ENCODE measurements at places on chromosomes 4 and X. TPM values are rescaled to one million over a fixed set of nuclear protein-coding genes. Genes with fewer than 3 reads are reported as not detected.

DNA sequence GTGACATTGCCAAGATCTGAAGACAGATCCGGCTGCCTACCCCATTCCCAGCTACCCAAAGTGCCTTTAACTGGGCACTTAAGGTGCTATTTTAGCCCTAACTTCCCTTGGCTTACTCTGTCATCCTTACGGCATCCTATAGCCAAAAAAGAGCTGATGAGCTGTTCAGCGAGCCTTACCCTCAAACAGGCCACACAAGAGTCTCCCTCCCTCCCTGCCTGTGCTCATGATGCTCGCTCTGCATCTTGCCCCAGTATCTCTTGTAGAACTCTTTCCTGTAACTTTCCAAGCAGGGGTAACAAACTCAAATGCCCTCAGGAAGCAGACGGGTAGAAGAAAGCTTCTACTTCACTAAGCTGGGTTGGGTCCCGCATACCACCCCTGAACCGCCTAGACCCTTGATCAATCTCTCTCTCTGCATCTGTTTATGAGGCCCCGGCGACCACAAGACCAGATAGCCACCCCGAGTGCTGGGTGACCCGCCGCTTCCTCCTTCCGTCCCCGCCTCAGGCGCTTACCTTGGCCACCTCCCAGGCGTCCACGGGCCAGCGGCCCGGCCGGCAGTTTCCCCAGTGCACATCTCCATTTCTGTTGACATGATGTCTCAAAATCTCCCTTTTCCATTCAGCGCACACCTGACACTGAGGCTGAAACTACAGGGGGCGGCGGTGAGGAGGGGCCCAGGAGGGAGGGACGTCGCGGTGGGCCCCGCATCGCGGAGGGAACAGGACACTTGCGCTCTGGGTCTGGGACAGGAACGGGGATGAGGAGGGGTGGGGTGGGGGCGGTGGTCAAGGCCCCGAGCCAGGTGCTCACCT, 663 bp downstream of the CXorf38 start:
- H3K36me3 ChIP-seq, result peaks cover 23% of the 10 kb centered on the region
- peaks cover 19% of the 10 kb centered on the region for H3K4me1 ChIP-seq
- H3K4me3 ChIP-seq, result peak overlapping the region; percentile 87
- peak; percentile 53 for DNase-seq
- H3K27ac ChIP-seq, result peak overlapping the region; percentile 92

- H3K36me3 ChIP-seq, result no peaks in the 10 kb centered on the region
- H3K4me3 ChIP-seq, result peak overlapping the region; percentile 86
- peak; percentile 29 for DNase-seq
Observed at GRCh38 chr4:42150653-42151567, 1.5 kb downstream of the BEND4 start.

DNA sequence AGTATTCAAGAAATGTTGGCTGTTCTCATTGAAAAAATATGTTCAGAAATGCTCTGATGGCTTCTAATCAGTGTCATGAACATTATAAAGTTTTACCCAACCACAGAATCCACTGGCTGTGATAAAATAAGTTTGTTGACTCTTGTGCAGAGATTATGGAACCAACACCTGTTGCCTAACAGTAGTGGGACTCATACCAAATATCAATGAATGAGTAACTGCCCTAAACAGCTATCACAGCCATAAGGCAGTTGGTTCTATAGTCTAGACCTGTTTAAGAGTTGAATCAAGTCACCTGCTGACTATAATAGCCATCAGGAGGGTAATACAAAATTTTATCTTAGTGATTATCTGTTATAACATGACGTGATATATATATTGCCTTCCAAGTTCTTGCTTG, 168.3 kb downstream of the ATOH1 start:
- no peaks in the 10 kb centered on the region for H3K4me1 ChIP-seq
- no peaks in the 10 kb centered on the region for H3K27me3 ChIP-seq
- DNase-seq, result no peak
- H3K27ac ChIP-seq, result no peak overlapping the region
- no peaks in the 10 kb centered on the region for H3K36me3 ChIP-seq

GRCh38 chrX:145687146-145687545, 130.5 kb upstream of the SLITRK2 start:
- H3K27me3 ChIP-seq, result no peaks in the 10 kb centered on the region
- H3K36me3 ChIP-seq, result no peaks in the 10 kb centered on the region
- no peak overlapping the region for H3K4me3 ChIP-seq
- no peak overlapping the region for H3K27ac ChIP-seq
- no peaks in the 10 kb centered on the region for H3K4me1 ChIP-seq
- no peak for DNase-seq

NAA10 gene
- total RNA-seq, result 84.3 TPM

DNA sequence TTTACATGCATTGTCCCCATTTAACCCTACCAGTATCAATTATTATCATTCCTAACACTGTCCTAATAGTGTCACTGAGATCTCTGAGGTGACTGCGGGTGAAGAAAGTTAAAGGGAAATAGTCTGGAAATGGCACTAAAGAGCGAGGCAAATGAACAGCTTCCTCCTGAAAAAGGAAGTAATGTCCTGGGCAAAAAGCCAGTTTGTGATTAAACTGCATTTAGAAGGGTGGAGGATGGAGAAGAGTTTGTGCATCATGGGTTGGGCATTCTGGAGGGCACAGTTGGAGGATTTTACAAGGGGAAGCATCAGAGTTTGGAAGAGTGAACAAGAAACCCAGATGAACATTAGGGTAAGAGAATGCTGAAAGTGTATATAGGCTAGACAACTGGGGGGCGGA, 60.5 kb upstream of the SLC25A4 start:
- no peaks in the 10 kb centered on the region for H3K4me1 ChIP-seq
- H3K27ac ChIP-seq, result no peak overlapping the region

- H3K4me3 ChIP-seq, result peak overlapping the region; percentile 28
- H3K4me1 ChIP-seq, result no peaks in the 10 kb centered on the region
- no peak for DNase-seq
- no peaks in the 10 kb centered on the region for H3K36me3 ChIP-seq
- peaks cover 31% of the 10 kb centered on the region for H3K27me3 ChIP-seq
Observed at GRCh38 chrX:9786798-9787635, 788 bp downstream of the SHROOM2 start.

SSX2 gene
- not detected for total RNA-seq

- H3K36me3 ChIP-seq, result no peaks in the 10 kb centered on the region
- H3K27ac ChIP-seq, result no peak overlapping the region
- no peak for DNase-seq
- no peak overlapping the region for H3K4me3 ChIP-seq
- peaks cover 8% of the 10 kb centered on the region for H3K27me3 ChIP-seq
Observed at GRCh38 chr4:121791481-121791880, 9.6 kb upstream of the EXOSC9 start.

DNA sequence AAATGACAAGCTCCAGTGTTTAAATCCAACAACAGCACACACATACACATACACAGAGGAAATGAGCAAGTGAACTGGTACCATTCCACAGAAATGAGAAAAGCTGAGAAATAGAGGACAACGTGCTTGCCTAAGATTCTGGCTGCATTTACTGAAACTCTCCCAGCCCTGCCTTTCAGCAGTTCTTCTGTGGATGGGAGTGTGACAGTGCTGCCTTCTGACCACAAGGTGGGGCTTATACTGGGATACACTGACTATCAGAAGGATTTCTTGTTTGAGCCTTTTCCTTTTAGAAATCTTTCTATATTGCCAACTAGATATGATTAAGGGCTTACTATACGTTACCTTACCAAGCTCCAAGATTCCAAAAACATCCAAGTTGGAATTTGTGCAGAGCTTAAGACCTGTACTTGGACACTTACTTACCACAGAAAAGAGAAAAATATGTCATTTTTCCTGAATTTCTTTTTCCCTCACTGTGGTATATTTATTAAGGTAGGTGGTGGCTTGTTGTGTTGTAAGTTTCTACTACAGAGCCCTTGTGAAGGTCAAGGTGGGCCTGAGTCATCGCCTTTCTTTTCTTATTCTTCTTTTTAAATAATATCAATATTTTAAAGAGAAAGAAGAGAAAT, 10.7 kb upstream of the CXCL8 start:
- no peaks in the 10 kb centered on the region for H3K36me3 ChIP-seq
- no peak for DNase-seq
- H3K4me1 ChIP-seq, result no peaks in the 10 kb centered on the region
- H3K27me3 ChIP-seq, result peaks cover 1% of the 10 kb centered on the region

IL13RA1 gene
- total RNA-seq, result 0.62 TPM

GRCh38 chr4:152258391-152258790, 277.5 kb downstream of the FBXW7 start:
- H3K36me3 ChIP-seq, result peaks cover 1% of the 10 kb centered on the region
- peaks cover 16% of the 10 kb centered on the region for H3K4me1 ChIP-seq
- H3K27me3 ChIP-seq, result peaks cover 2% of the 10 kb centered on the region
- no peak for DNase-seq
- H3K27ac ChIP-seq, result no peak overlapping the region

GUCY1A1 gene
- total RNA-seq, result not detected

FOXR2 gene
- not detected for total RNA-seq

IGBP1 gene
- total RNA-seq, result 52.8 TPM

GRCh38 chrX:38561951-38562719, 793 bp downstream of the TSPAN7 start:
- DNase-seq, result no peak
- H3K4me1 ChIP-seq, result peaks cover 2% of the 10 kb centered on the region
- H3K27ac ChIP-seq, result no peak overlapping the region
- H3K36me3 ChIP-seq, result no peaks in the 10 kb centered on the region
- peaks cover 20% of the 10 kb centered on the region for H3K27me3 ChIP-seq
- H3K4me3 ChIP-seq, result peak overlapping the region; percentile 83

- no peak for DNase-seq
- peaks cover 2% of the 10 kb centered on the region for H3K4me1 ChIP-seq
- H3K36me3 ChIP-seq, result no peaks in the 10 kb centered on the region
- no peak overlapping the region for H3K4me3 ChIP-seq
- H3K27me3 ChIP-seq, result peaks cover 23% of the 10 kb centered on the region
Observed at GRCh38 chr4:109125084-109125483, 177.4 kb downstream of the COL25A1 start.

GRCh38 chr4:113645771-113646441, 115.6 kb downstream of the CAMK2D start:
- H3K4me1 ChIP-seq, result peaks cover 14% of the 10 kb centered on the region
- no peak overlapping the region for H3K4me3 ChIP-seq
- no peak overlapping the region for H3K27ac ChIP-seq
- no peak for DNase-seq

DNA sequence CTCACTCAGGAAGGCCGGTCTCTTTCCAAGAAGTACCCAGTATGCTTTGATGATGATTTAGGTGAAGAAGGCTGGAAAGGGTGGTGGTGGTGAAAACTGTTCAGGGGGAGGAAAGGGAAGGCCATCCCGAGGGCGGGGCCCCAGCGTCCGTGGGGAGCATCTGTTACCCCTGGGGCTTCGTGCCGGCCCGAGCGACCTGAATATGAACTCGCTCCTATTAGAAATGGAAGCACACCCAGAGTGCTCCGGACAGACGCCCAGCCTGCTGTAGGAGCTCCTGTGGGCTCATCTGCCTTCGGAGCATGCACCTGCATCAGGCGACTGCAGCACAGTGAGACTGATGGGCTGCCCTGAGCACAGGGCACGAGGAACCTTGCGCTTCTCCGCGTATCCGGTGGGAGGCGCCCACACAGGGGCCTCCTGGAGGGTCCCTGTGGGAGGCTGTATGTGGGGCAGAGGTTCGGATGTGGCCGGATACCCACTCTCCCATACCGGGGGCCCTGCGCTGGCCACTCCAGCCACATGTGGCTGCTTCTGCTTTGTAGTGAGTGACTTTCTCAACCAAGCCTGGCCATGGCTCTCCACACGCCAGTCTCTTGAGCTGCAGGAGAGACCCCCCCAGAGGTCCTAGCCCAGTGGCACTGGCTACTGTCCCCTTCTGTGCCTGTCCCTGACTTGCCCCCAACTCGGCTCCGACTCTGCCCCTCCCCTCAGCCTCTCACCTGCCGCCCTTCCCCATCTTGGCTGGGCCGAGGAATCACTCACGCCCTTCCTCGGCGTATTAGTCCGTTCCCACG, 36.7 kb downstream of the FGFRL1 start:
- H3K27me3 ChIP-seq, result peaks cover 14% of the 10 kb centered on the region
- no peak overlapping the region for H3K4me3 ChIP-seq
- H3K4me1 ChIP-seq, result peaks cover 2% of the 10 kb centered on the region
- peak; percentile 26 for DNase-seq

- H3K4me1 ChIP-seq, result no peaks in the 10 kb centered on the region
- no peak overlapping the region for H3K27ac ChIP-seq
- no peaks in the 10 kb centered on the region for H3K36me3 ChIP-seq
- H3K4me3 ChIP-seq, result no peak overlapping the region
- no peak for DNase-seq
- peaks cover 15% of the 10 kb centered on the region for H3K27me3 ChIP-seq
Observed at GRCh38 chr4:140268186-140268841, 105.1 kb upstream of the SCOC start.

- H3K4me1 ChIP-seq, result no peaks in the 10 kb centered on the region
- no peak overlapping the region for H3K4me3 ChIP-seq
- no peak for DNase-seq
Observed at GRCh38 chrX:87409113-87409841, 108.3 kb upstream of the KLHL4 start.

- DNase-seq, result no peak
- H3K4me3 ChIP-seq, result no peak overlapping the region
- peaks cover 10% of the 10 kb centered on the region for H3K36me3 ChIP-seq
- no peak overlapping the region for H3K27ac ChIP-seq
- no peaks in the 10 kb centered on the region for H3K27me3 ChIP-seq
Observed at GRCh38 chrX:130726661-130727060, 176.3 kb downstream of the ENOX2 start.

MBTPS2 gene
- 8.1 TPM for total RNA-seq

- H3K4me3 ChIP-seq, result no peak overlapping the region
- no peaks in the 10 kb centered on the region for H3K27me3 ChIP-seq
- no peak overlapping the region for H3K27ac ChIP-seq
- H3K4me1 ChIP-seq, result no peaks in the 10 kb centered on the region
- no peak for DNase-seq
- H3K36me3 ChIP-seq, result no peaks in the 10 kb centered on the region
Observed at GRCh38 chr4:19317377-19317776, 934.3 kb upstream of the SLIT2 start.

DNA sequence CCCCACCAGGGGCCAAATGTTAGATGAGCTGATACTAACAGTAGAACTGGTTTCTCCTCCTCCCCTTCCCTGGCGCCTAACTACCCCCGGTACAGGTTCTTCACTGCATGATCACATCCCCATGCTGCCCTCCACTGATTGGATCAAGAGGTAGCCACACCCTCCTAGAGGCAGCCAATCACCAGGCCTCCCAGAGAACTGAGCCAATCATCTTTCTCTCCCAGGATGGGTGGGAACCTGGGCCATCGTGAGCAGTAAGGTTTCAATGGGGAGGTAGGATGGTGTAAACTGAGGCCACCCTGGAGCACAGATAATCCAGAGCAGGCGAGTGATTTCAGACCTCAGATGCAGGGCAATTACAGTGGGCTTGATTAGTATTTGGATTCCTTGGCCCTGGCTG, 64.2 kb downstream of the PPP2R2C start:
- H3K4me1 ChIP-seq, result peaks cover 1% of the 10 kb centered on the region
- H3K27me3 ChIP-seq, result peaks cover 25% of the 10 kb centered on the region
- H3K36me3 ChIP-seq, result no peaks in the 10 kb centered on the region

SPACA5 gene
- not detected for total RNA-seq

GRCh38 chr4:134189949-134190348, 11.6 kb downstream of the PABPC4L start:
- no peak overlapping the region for H3K4me3 ChIP-seq
- H3K27ac ChIP-seq, result no peak overlapping the region
- no peaks in the 10 kb centered on the region for H3K4me1 ChIP-seq
- no peak for DNase-seq
- H3K27me3 ChIP-seq, result no peaks in the 10 kb centered on the region

- H3K27ac ChIP-seq, result no peak overlapping the region
- H3K36me3 ChIP-seq, result no peaks in the 10 kb centered on the region
- H3K27me3 ChIP-seq, result peaks cover 4% of the 10 kb centered on the region
- no peak for DNase-seq
- no peak overlapping the region for H3K4me3 ChIP-seq
Observed at GRCh38 chr4:10345381-10345784, 111.8 kb downstream of the ZNF518B start.
